ENCODE measurements at places on chromosomes 3 and 15.

- no peak for DNase-seq
Observed at GRCh38 chr3:192577271-192577670, 150.1 kb downstream of the FGF12 start.

DNA sequence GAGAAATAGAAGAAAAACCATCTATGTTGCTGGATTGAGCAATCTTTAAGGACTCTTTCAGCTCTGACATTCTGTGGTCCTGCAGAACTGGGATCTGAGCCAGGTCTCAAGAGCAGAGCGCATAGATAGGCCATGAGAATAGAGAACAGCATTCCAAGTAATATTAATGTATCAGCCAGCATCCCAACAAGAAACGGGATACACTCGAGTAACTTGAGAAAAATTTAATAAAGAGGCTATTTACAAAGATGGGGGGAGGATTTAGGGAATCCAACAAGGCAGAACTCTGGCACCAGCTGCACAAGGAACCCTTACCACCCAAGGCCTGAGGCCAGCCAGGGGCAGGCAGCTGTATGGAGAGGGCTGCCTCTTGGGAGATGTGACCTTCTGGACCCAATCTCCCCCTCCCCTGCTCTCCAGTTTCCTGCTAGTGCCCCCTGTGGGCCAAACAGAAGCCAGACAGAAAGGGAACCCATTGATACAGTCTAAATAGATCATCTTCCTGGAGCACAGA lies 8.2 kb downstream of the TMOD2 start:
- DNase-seq, result no peak

DNA sequence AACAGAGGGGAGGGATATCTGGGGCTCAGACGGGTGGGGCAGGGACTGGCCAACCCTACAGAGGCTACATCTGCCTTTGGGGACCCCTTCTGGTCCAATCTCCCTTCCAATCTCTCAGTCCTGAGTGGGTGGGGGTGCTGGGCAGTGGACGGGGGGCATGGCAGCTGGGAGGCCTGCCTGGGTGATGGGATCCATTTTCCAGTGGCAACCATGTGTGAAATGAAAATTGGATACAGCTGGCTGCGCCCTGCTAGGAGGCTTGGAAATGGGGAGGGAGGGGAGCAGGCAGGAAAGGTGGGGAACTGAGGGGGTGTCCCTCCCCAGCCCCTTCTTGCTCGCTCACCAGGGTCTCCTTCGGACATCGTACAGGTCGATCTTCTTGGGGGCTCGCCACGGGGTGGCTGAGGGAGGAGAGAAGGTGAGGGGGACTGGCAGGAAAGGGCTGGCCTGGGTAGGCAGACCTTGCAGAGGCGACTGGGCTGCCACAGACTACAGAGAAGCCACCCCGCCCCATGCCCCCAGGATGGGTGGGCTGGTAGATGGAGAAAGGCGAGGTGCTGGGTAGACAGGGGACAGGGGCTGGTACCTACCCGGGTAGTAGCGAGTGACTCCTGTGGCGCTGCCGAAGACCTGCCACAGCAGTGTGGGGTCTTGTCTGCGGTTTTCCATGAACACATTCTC lies 21.2 kb upstream of the TMEM115 start:
- DNase-seq, result no peak

DNA sequence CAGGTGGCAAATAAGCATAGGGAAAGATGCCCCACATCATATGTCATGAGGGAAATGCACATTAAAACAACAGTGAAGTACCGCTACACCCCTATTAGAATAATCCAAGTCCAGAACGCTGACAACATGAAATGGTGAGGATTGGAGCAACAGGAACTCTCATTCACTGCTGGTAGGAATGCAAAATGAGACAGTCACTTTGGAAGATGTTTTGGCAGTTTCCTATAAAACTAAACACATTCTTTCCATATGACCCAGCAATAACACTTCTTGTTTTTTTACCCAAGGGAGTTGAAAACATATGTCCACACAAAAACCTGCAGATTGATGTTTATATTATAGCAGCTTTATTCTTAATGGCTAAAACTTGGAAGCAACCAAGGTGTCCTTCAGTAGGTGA lies 116.4 kb upstream of the TOPAZ1 start:
- no peak for DNase-seq

DNA sequence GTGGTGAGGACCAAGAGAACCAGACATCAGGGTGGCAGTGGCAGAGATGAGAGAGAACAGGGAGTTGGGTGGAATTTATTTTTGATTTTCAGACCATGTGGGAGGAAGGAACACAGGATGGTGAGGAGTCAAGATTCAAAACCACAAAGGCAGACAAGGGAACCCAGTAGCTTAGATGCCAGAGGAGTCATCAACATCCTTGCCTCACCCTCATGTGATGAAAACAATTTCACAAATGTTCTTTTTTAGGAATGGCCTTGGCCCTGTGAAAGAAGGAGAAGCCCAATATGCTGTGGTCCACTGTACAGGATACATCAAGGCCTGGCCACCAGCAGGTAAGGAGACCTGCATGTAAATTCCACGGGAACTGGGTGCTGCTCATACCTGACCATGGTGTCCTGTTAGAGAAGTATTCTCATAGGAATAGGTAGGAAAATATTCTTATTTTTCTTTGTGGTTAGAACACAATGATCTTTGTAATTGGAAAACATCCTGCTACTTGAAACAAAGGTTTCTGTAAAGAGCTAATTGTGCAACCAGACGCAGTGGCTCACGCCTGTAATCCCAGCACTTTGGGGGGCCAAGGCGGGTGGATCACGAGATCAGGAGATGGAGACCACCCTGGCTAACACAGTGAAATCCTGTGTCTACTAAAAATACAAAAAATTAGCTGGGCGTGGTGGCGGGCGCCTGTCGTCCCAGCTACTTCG lies 110.0 kb downstream of the ARNT2 start:
- no peak for DNase-seq

GRCh38 chr3:142602619-142603385 lies 6.6 kb downstream of the PLS1 start:
- no peak for DNase-seq

GRCh38 chr15:46616033-46616432 lies 981.2 kb downstream of the SQOR start:
- no peak for DNase-seq

- DNase-seq, result no peak
Observed at GRCh38 chr3:129625072-129625874, 18.8 kb upstream of the PLXND1 start.

- DNase-seq, result no peak
Observed at GRCh38 chr3:54094926-54095325, 27.4 kb upstream of the CACNA2D3 start.

GRCh38 chr3:57784089-57784735 lies 28.1 kb downstream of the SLMAP start:
- DNase-seq, result no peak

GRCh38 chr3:192570821-192571791 lies 156.2 kb downstream of the FGF12 start:
- DNase-seq, result no peak

- no peak for DNase-seq
Observed at GRCh38 chr15:45157974-45158373, 28.2 kb downstream of the DUOX1 start.

DNA sequence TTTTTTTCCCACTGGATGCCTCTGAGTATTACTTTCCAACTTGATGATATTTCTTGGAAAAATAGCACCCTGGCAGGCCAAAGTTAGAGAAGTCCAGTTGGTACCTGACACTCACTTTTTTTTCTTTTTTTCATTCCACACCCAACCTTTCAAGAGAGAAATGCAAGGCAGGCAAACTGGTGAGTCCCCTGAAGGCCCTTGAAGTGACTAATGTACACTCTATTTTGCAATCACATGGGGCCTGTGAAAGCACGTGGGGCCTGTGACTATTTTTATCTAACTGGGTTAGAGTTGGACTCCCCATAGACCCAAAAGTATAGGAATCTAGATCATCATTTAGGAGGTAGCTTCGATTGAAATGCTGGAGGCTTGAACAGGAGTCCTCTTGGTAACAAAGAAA lies 316.7 kb downstream of the CHL1 start:
- DNase-seq, result no peak

- no peak for DNase-seq
Observed at GRCh38 chr3:84946240-84946639, 12.5 kb upstream of the CADM2 start.

DNA sequence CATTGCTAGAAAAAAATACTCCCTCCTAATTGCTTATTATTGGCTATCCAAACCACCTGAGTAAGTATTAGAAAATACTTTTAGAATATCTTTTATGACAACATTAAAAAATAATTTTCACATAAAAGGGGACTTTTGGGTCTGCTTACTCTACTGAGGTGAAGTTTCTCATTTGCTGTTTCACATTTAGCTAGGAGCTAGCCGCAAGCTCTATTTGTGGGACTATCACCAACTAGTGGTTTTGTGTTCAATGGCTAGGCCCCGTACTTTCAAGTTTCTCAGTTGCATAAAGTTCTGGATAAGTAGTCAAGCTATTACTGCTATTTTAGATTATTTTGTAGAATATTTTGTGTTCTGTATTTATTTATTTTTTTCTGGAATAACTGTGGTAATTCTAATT lies 244.2 kb upstream of the SLITRK3 start:
- no peak for DNase-seq

GRCh38 chr3:152589644-152590043 lies 245.3 kb upstream of the P2RY1 start:
- no peak for DNase-seq

DNA sequence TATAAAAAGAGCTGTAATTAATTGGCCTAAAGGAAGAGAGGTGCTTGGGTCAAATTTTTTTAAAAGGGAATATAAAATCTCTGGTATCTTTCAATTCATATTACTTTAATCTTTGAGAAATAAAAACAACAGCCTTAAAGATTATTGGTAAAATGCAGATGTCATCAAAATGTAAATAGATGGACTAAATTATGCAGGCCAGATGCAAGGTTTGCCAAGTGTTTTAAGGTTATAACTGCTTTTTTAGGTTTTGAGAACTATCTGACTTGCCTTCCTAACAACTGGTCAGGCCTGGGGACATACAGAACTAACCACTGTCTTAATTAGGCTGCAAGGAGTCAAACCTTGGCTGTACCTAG lies 20.0 kb upstream of the OR5H1 start:
- no peak for DNase-seq

DNA sequence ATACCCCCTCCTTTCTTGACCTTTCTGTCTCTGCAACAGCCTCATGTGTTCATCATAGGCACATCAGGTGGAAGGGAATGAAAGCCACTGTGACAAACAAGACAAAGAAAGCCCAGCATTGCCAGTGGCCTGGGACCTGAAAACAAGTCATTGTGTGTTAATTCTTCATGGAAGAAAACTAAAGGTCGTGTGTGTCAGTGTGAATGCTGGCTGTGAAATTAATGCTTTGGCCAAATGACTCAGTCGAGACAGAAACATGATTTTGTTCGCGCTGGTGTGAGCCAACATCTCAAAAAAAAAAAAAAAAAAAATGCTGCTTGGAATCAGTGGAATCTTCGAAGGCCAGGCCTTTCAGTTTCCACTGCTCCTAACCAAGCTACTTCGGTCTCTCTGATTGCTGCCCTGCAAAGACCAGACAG lies 386.5 kb upstream of the PROK2 start:
- no peak for DNase-seq

- no peak for DNase-seq
Observed at GRCh38 chr3:105821433-105821832, 47.4 kb downstream of the CBLB start.

DNA sequence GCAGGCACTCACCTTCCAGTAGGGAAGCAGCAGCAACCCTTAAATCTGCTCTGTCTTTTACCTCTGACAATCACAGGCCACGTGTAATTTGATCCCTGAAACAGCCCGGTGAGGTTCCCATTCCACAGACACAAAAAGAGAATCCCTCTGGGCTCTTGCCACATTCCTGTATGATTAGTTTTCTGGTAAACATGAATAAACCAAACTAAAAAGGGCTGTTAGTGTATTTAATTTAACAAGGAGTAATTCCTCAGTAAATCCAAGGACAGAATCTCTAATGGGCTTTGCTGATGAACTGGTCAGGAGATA lies 186.9 kb downstream of the FAM43A start:
- DNase-seq, result no peak

DNA sequence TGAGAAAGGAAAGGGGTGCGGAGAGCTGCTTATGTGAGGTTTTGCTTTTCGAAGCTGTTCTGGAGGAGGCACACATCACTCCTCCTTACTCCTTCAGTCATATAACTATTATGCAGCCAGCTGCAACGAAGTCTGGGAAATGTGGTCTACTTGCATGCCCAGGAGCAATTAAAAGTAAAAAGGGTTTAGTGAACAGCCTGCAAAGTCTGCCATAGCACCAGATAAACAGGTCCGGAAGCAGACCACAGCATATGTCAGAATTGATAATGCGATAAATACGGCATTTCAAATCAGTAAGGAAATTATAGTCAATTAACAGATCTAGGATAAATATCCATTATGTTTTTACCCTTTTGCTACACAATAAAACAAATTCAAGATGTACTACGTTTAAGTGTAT lies 99.5 kb downstream of the POLR2M start:
- no peak for DNase-seq

DNA sequence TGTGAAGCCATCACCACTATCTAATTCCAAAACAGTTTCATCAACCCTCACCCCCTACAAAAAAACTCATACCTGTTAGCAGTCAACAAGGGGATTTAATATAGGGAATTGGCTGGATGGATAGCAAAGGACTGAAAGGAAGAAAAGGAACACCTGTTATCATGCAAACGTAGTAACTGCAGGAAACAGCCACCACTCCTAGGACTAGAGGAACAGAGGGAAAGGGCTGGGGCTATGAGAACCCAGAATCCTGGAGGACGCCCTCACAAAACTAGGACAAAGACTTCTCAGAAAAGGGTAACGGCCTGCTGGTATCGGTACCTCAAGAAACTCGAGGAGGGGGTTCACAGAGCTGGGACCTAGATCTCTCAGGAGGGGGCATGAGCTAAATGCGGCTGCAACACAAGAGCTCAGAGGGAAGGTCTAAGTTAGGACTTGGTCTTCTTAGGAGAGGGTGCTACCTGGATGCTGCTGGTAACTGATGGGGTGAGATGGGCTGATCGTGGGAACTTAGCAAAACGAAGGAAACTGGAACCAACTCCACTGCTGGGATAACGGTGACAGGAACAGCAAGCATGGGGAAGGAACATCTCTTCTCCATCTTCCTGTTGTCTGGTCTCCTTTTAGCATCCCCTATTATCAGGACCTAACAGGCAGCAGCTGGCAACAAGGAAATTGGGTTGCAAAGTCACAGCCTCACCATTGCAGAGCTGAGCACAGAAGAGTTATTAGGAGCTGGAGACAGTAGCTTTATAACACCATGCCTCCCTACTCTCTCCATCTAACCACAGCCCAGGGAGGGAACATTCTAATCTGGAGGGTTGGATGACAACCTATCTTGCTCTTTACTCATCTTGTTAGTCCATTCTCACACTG lies 147.7 kb downstream of the UACA start:
- no peak for DNase-seq

- no peak for DNase-seq
Observed at GRCh38 chr3:42653560-42654330, at the start of gene ZBTB47. Gene ZBTB47 (plus strand): TSS chr3:42653697. CDS start chr3:42658356, 4,659 bp downstream.

DNA sequence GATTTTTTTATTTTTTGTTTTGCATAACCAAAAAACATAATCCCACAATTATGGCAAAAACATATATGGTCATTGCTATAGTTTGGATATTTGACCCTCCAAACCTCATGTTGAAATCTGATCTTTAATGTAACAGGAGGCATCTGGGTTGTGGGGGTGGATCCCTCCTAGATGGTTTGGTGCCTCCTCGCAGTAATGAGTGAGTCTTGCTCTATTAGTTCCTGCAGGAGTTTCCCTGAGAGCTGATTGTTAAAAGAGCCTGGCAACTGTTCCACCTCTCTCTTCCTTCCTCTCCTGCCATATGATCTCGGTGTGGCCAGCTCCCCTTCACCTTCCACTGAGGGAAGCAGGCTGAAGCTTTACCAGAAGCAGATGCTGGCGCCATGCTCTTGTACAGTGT lies 33.2 kb upstream of the TRIM59 start:
- no peak for DNase-seq
